ENCODE measurements at places on chromosomes 5 and 9.
A peak's percentile ranks its signal among the peaks of the same experiment; 100 is the strongest.

- DNase-seq: no peak
These were observed 8.7 kb upstream of the CYLC2 start for GRCh38 chr9:102986425-102986824.

DNA sequence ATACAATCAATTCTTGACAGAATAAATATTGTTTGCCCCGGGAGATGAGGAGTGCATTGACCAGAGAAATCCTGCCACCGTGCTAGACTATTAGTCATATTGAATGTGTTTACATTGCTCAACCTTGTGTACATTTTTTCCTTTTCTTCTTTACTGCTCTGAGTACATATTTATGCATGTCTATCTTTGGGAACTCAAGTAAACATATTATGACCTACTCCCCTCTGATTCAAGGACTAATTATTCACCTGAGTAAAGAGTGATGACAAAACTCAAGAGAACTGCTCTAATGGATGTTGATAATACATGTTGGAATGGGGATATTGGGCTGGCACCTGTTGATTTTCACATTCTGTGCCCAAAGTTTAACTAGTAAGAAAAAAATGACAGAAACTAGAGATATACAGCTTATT is 3.9 kb upstream of the SPINK1 start:
- no peak for DNase-seq

DNA sequence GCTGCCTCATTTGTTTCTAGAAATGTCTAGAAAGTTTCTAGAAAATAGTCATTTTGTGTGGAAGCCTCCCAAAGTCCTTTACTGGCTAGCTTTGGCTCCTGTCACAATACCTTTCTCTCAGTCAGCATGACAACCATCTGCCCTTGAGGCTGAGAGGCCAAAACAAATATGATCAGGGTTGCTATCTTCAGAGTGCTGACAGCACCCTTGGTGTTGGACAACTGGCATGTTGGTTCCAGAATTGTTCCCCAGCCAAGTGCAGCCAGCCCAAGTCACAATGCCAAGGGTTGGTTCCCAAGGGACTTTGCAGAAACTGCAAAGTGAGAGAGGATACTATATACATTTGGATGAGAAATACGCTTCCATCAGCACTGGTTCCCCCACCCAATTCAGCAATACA is 140.9 kb upstream of the GAS1 start:
- no peak for DNase-seq

DNA sequence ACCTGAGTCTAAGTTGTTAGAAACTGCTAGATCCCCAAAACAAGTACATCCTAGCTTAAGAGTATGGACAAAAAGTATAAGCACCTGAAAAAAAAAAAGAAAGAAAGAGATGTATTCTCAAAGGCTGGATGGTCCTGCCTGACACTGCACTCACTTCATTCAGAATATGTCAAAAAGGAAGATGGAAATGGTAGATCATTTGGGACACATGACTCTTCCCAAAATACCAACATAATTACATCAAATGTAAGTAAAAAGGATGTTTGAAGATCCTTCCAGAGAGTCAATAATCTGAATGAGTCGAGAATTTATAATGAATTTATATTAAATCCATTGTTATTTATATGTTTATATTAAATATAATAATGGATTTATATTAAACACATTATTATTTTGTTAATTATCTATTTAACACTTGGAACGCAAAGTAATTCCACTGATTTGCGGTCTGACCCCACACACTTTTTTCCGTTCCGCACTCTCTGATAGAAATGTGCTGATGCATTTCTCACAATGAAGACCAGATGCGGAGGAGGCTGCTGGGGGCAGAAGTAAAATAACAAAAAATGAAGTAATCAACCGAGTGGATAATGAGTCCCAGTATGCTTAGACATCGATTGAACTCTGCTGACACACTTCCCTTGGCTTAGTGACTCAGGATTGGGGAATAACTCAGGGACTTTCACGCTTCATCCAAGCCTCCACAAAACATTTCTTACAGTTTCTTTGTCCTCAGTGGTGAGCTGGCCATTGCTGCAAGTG is 201.2 kb downstream of the ADAMTS12 start:
- peak; percentile 21 for DNase-seq

- DNase-seq: no peak
These were observed 8.1 kb upstream of the SLC2A8 start for GRCh38 chr9:127388856-127389238.

GRCh38 chr5:40619421-40619820 is 60.3 kb upstream of the PTGER4 start:
- DNase-seq: peak; percentile 37

- DNase-seq: no peak
These were observed 998 bp downstream of the SRP19 start for GRCh38 chr5:112862085-112862484.

DNA sequence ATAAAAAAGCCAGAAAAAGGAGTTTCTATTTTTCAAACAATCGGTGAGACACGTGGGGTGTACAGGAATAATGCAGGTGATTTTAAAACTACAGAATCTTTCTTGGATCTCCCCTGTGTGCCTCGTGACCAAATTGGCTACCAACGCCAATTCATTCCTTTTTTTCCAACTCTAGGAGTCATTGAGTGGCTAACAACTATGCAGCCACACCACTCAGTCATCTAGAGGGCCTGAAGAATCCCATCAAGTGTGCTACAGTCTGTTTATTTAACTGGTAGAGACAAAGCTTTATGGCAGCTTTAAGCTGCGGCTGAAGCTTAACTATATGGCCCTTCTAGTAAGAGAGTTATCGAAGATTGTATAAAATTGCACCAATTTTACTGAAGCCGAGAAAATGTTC is 113.1 kb upstream of the NIPBL start:
- DNase-seq: no peak

- DNase-seq: no peak
These were observed 77.0 kb downstream of the IQGAP2 start for GRCh38 chr5:76479973-76480667.

DNA sequence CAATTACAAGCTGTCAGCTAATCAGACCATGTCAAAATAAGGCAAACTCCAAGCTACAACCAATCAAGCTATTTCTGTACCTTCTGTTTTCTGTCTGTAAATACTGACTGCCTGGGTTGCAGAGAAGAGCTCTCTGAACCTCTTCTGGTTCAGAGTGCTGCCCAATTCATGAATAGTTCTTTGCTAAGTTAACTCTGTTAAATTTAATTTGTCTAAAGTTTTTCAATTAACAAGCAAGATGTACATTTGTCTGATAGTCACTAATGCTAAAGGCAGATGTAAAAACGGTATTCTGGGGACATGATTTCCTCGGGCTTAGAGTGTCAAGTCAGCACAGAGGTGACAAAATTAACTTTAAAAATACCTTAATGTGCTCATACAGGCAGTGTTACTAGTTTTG is 408.3 kb upstream of the CLINT1 start:
- no peak for DNase-seq

- DNase-seq: peak; percentile 13
These were observed 192.8 kb downstream of the CDH18 start for GRCh38 chr5:19795218-19795617.

DNA sequence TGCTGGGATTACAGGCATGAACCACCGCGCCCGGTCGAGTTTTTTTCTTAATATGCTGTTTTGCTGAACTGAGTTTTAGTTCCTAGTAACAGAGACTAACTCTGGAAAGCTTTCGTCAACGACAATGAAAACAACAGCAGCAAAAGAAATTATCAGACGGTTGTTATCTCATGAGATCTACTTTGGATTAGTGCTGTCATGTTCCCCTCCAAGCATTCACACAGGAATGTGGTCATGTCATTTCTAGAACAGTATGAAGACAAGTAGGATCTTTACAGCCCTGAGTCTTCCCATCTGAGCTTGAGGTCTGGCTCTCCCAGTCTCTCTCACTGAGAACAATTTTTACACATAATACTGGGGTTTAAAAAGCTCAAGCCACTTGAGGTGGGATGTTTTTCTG is 4.0 kb upstream of the ANKRD33B start:
- no peak for DNase-seq

- DNase-seq: no peak
These were observed 29.4 kb upstream of the POMT1 start for GRCh38 chr9:131473198-131473885.

DNA sequence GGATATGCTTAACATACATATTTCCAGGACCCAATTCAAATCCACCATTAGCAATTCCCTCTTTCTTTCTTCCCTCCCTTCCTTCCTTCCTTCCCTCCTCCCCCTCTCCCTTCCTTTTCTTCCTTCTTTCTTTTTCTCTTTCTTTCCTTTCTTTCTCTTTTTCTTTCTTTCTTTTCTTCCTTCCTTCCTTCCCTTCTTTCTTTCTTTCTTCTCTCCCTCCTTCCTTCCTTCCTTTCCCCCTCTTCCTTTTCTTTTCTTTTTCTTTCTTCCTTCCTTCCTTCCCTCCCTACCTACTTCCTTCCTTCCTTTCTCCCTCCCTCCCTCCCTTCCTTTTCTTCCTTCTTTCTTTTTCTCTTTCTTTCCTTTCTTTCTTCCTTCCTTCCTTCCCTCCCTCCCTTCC is 332.0 kb downstream of the TMEM161B start:
- DNase-seq: no peak

DNA sequence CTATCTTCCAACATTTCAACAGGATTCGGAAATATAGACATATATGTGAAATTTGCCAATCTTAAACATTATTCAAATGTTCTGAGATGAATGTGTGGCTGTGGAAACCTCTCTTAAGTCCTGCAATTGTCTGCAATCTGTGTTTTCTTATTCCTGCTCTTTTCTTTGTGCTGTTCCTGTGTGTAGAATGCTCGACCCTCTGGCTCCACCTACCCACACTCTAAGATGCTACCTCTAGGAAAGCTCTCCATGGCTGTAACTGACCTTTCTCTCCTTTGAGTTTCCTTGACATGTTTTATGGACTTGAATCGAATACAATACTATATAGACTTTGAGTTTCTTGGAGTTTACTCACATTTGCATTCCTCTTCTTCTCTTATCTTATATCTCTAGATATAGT is 120.6 kb upstream of the ASTN2 start:
- DNase-seq: no peak

- DNase-seq: no peak
These were observed 13.5 kb downstream of the C5orf46 start for GRCh38 chr5:147892696-147893296.

- DNase-seq: peak; percentile 66
These were observed 885 bp downstream of the RNF44 start for GRCh38 chr5:176536132-176536901.

DNA sequence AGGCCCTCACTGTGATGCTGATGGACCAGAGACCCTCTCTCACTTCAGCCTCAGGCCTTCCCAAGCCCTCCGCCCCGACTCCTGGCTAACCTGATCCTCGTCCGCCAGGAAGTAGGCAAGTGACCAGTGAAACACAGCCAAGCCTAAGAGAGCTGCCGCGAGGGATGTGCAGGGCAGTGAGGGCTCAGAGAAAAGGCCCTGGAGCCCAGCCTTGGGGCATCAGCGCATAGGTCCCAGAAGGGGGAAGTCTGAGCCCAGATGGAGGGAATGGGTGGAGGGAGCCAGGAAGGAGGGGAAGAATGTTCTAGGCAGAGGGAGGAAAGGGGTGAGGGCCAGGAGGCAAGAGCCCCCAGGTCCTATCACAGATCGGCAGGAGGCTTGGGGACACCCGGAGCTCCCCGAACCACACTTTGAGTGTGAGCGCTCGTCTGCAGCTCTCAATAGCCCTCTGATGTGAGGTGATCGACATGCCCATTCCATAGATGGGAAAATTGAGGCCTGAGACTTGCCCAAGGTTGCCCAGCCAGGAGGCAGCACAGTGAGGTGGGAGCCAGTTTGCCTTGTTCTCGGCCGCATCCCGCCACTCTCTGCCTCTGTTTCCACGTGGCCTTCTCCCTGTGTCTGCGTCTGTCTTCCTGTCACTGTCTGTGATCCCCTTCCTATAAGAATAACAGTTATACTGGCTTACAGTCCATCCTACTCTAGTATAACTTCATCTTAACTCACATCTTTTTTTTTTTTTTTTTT is 20.2 kb downstream of the PLPP7 start:
- no peak for DNase-seq

DNA sequence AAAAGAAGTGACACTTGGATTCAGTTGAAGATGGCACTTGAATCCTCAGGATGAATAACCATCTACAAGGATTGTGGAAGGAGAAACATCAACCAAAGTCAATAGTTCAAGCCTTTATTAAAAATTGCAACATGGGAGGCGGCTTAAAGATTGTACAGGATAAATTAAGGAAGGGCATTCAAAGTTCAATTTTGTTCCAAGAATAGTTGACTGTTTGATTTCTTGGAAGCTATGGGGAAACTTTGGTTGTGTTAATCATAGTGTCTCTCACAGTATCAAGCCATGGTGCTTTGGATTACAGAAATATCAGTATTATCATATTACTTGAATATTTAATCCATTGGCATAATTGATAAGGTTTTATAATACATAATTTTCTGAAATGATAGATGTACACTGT is 1844.3 kb downstream of the MAT2B start:
- DNase-seq: no peak

DNA sequence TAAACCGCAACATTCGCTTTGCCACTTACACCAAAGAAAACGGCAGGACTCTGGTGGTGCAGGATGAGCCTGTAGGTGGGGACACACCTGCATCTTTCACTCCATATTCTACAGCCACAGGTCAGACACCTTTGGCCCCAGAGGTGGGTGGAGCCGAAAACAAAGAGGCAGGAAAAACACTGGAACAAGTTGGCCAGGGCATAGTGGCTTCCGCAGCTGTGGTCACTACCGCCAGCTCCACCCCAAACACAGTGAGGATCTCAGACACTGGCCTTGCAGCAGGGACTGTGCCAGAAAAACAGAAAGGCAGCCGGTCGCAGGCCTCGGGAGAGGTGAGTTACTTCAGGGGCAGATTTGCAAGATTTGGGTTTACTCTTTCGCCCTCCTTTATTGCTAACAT is 33.8 kb downstream of the KDM3B start:
- no peak for DNase-seq

DNA sequence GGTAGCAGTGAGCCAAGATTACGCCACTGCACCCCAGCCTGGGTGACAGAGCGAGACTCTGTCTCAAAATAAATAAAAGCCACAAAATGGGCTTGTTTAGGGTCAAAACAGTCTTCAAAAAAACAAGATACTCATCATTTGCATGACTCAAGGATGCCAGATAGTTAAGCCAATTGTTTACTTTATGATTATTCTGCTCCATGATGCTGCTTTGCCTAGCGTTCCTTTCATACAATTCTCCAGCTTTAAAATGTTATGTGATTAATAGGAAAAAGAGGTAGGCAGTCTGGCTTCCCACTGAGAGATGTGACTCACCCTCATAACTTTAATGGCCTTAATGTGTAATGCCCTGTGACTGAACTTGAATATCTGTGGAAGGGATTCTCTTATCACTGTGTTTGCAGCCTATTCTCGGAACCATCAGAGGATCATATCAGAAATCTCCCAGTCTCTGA is 364.6 kb upstream of the TRPC7 start:
- DNase-seq: peak; percentile 51

DNA sequence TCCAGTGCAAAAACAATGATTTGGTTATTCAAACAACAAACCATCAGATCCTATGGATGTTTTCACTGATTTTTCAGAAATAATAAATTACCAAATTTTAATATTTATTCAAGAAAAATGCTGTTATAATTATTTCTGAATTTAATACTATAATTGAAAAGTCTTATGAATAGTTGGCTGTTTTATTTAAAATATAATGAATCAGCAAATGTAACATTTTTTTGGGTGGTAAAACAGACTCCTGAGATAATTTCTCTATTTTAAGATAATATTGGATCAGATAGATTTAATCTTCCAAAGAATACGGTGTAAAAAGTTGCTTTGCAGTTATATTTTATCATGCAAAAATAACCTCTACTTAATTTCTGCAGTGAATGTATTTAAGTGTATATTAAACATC is 5.3 kb upstream of the GOLGA1 start:
- DNase-seq: no peak

GRCh38 chr9:138022121-138022741 is 144.6 kb downstream of the CACNA1B start:
- DNase-seq: peak; percentile 43

Measured in HTR-8/SVneo (cell line).